ENCODE measurements at places on chromosomes 4 and X.

GRCh38 chr4:145716200-145716599, 36.3 kb downstream of the C4orf51 start:
- no peak for DNase-seq

DNA sequence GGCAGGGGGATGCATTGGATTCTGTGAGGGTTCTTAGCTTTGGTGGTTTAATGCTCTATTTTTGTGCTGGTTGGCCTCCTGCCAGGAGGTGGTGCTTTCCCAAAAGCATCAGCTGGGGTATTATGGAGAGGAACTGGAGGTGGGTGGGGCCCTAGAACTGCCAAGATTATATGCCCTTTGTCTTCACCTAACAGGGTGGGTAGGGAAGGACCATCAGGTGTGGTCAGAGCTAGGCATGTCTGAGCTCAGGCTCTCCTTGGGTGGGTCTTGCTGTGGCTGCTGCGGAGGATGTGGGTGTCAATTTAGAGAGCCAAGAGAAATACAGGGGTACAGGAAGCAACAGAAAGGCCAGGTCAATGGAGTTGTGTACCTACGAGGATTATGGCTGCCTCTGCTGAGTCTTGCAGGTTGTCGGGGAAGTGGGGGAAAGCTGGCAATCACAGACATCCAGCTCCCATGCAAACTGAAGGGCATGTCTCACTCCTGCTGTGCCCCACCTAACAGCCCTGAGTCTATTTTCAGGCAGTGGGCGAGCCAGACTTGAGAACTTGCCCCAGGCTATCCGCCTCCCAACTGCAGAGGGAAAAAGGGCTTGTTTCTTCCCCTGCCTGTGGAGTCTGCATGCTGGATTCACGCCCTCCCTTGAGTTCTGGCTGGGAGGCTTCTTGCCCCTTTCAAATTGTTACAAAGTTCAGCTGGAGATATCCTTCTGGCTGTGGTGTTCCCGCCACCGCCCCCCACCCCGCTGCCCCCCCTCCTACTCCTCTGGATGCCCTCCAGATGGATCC, 212.0 kb downstream of the COMMD8 start:
- DNase-seq = no peak

- DNase-seq = no peak
Observed at GRCh38 chrX:135984791-135985156, 461 bp upstream of the SLC9A6 start.

DNA sequence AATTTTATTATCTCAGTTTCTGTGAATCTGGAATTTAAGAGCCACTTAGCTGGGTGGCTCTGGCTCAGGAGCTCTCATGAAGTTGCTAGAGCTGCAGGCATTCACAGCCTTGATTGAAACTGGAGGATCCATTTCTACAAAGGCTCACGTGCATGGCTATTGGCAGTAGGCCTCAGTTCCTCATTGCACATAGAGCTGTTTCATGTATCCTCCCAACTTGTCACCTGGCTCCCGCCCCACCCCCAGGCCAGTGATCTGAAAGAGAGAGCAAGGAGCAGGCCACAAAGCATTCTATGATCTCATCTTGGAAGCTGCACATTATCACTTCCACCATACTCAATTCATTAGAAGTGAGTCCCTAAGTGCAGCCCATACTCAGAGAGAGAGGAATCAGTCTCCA, 18.5 kb upstream of the AP1AR start:
- DNase-seq = no peak

GRCh38 chr4:78659665-78660064, 108.1 kb downstream of the ANXA3 start:
- DNase-seq = no peak

- no peak for DNase-seq
Observed at GRCh38 chr4:38572793-38573192, 91.2 kb upstream of the KLF3 start.

- DNase-seq = no peak
Observed at GRCh38 chr4:82921795-82922194, 21.3 kb downstream of the THAP9 start.

- no peak for DNase-seq
Observed at GRCh38 chrX:148612431-148612830, 112.0 kb downstream of the AFF2 start.

DNA sequence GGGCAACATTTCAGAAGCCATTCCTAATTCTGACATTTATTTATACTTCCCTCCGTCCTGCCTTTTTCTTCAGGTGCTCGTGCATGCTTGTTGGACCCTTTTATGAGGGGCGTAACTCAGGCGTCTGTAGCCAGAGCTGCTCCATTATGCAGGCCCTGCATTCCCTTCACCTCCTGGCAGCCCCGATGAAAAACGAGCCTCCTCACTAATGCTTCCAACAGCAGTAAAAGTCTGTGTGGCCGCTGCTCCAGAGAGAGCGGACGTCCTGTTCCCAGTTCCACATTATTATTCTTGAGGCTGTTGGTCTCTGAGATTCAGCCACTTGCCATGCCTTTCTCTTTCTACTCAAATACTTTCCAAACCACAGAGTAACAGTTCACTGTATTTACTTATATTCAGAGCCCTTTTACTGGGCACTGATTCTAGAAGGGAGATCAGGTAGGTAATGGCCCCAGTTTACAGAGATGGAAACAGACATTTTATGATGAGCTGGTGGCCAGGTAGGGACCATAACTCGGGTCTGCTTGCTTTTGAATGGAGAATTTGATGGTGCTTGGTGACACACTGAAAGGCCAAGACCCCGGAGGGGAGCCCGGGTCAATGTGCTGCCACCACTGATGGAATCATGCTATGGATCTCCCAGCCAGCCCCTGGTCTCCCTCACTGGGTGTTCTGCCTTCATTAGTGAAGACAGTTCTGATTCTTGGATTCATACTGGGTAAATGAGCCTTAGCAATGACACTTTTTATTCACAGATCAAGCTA, 101.0 kb downstream of the GATB start:
- no peak for DNase-seq

- DNase-seq = no peak
Observed at GRCh38 chr4:168995537-168996295, 14.3 kb downstream of the CBR4 start.

GRCh38 chr4:111399623-111400022, 745.6 kb upstream of the FAM241A start:
- no peak for DNase-seq

DNA sequence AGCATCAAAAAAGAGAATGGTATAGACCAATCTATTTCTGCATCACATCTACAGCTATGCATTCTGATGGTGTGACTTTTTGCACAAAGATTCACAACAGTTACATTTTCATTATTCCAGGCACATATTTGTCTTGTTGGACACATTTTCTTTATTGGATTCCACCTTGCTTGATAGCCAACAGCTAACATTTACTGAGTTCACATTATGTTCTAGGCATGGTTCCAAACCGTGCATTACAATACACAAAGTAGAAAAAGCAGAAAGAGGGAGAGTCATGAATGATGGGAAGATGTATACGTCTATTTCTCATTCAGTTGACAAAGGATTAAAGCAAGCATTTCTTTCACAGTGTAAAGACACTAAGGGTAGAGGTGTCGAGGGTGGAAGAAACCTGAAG, 22.9 kb upstream of the CLGN start:
- no peak for DNase-seq

GRCh38 chr4:39146211-39146610, 36.1 kb upstream of the WDR19 start:
- no peak for DNase-seq

DNA sequence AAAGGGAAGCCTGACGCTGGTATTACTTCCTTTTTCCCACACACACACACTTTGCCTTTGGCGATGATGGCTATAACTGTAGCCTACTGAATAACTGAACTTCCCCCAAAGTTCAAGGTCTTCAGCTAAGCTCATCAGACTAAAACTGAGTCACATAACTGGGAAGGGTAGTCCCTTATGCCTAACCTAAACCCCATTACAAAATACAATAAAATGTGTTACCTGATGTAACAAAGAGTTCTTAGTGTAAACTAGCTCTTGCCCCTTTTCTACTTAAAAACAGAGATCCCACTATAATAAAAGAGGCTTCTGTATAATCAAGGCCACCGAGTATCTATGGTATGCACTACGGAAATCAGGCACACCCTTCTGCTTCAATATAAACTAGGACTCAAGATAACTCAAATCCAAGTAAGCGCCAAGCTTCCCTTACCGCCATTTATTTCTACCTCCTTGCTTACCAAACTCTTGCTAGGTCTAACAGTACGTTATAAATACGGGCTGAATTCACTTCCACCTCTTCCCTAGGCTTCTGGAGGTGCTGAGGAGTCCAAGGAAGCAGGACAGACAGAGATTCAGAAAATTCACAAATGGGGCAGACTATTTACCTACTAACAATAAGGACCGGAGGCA, 2.4 kb downstream of the OTUD4 start:
- DNase-seq = no peak

- DNase-seq = no peak
Observed at GRCh38 chr4:26058537-26058936, 144.5 kb downstream of the SMIM20 start.

GRCh38 chr4:160353548-160353947, 1250.7 kb downstream of the RAPGEF2 start:
- DNase-seq = no peak

DNA sequence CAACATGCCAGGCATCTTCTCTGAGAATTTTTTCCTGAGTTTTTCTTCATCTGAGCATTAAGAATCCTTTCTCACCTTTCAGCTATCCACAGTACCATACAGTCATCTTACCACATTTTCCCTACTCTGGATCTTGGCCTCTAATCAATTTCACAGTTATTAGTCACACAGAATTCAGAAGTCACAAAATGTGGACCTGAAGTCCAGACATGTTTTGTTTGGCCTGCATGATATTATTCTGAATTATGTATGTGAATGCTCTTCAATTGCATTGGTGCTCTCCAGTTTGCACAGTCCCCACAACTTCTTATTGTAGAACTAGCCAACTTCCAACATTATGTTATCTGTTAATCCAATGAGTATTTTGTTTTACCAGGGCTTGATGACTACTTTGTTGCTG, 102.3 kb upstream of the GRIA3 start:
- no peak for DNase-seq

DNA sequence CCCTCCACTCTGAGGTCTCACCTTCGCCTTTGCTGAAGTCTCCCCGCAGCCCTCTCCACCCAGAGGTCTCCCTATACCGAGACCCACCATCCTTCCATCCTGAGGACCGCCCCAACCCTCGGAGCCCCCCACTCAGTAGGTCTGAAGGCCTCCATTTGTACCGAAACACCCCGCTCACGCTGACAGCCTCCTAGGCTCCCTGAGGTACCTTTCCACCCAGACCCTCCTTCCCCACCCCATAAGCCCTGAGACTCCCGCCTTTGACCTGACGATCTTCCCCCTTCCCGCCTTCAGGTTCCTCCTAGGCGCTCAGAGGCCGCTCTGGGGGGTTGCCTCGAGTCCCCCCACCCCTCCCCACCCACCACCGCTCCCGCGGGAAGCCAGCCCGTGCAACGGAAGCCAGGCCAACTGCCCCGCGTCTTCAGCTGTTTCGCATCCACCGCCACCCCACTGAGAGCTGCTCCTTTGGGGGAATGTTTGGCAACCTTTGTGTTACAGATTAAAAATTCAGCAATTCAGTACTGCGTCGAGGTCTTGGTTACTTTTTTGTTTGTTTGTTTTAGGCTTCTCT, 5.0 kb downstream of the SOD3 start:
- no peak for DNase-seq

DNA sequence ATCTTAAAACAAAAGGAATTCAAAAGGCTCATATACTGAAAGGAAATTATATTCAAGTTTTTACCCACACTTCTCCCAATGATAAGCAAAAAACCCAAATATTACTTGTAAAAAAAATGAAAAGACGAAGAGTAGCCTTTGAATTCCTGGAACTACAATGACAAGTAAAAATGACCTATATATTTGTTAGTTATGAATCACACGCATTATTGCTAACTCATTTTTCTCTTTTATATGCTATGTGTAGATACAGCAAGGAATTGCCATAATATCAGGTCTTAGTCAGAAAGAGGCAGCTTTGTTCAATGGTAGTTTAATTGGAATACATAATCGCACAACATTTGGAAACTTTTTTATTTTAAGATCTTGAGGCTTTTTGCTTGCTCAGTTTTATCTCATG, 22.7 kb upstream of the ASB5 start:
- no peak for DNase-seq

GRCh38 chrX:19807414-19807813, 80.0 kb downstream of the SH3KBP1 start:
- no peak for DNase-seq

DNA sequence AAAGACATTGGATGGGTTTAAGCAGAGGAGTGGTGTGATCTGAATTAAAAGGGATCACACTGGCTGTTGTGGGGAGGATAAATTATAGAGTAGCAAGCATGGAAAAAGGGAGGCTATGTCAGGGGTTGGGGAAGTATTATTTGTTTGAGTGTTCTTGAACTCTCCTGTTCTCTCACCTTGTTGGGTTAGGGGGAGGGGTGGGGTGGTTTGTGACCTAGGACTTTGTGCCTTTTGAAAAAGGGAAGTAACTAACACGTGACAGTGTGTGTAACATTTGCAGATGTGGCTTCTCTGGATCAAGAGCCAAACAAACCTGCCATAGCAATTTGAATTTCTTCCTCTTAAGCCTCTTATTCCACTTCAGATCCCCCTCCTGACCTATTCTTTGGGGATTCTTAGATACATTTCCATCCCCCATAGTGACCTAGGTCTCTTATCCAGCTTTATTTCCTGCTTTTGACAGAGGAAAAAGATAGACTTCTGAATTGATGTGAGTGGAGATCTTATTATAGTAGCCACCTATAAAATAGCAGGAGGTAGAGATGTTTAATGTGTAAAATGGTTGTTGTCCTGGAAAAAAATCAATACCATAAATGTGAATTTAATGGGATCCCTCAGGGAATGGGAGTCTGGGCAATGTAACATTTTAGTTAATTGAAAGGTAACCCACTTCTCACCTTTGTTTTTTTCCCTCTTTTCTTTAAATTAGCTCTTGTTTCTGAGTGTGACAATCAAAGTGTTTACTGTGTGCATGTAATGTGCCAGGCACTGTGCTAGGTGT, 120.4 kb downstream of the CT47B1 start:
- no peak for DNase-seq

DNA sequence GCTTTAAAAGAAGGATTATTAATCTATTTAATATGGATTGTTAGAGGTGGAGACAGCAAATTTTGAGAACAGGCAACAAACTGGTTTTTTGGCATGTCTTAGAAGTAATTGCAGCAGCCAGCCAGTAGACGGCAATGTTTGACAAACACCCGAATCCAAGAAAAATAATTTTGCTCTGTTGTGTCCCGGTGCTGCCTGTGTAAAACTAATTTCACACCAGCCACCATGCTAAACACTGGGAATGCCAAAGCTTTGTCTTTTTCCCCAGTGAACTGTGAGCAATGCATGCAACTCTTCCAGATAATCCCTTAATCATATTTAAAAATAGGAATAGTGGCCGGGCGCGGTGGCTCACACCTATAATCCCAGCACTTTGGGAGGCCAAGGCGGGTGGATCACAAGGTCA, 25.9 kb downstream of the SMIM31 start:
- DNase-seq = no peak

- no peak for DNase-seq
Observed at GRCh38 chr4:181582595-181582994, 660.6 kb upstream of the TENM3 start.

Data from activated CD8-positive, alpha-beta memory T cell treated with anti-CD3 and anti-CD28 coated beads for 1 hour (primary cell).